ENCODE measurements at places on chromosomes 3 and 15.

GRCh38 chr3:183189641-183190040, 27.1 kb upstream of the LAMP3 start:
- no peak for DNase-seq

- DNase-seq: no peak
Measured at GRCh38 chr15:66454143-66454542, 43.4 kb downstream of the SNAPC5 start.

GRCh38 chr3:133855772-133856171, 39.9 kb downstream of the RAB6B start:
- DNase-seq: no peak

GRCh38 chr3:130480736-130481135, 36.2 kb upstream of the COL6A6 start:
- no peak for DNase-seq

DNA sequence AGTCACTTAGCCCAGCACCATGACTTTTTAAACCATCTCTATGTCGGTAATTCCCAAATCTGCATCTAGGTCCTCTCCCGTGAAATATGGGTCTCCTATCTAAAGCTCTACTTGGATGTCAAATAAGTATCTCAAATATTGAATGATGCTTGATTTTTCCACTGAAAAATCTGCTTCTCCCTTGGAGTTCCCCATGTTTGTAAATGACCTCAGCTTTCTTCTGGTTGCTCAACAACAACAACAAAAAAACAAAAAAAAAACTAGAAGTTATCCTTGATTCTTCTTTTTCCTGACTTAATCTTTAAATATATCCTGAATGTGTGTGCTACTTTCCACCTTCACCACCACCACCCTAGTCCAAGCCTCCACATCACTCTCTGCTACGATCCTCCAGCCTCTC, 307.5 kb upstream of the UBE2E2 start:
- no peak for DNase-seq

DNA sequence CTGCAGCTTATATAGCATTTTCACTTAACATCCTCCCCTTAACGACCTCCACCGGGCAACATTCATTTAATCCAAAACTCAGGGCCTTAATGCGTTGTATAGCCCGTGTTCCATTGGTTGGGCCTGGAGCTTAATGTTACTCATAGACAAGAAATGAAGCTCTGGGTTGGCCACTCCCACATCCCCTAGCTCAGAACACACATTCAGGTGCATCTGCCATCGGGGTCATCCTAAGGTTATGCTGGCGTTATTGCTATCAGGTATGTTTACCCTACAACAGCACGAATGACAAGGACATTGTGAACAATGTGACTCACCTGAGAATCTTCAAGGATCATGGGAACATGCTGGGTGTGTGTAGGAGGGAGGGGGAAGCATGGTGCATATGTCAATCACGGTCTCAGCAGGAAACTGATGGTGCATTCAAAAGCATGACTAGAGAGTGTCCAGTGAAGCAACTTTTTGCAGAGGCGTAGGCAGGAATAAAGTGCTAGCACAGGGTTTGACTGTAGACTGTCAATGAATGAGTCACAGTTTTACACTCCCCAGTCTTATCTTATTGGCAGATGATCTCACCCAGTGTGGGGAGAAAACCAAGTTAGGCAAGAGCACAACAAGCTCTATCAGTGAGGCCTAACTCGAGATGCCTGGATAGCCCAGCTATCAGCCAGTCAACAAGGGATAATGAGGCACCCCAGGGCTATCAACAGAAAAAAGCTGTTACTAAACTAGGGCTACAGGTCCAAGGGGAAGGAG, 402.1 kb upstream of the MCTP2 start:
- DNase-seq: no peak

DNA sequence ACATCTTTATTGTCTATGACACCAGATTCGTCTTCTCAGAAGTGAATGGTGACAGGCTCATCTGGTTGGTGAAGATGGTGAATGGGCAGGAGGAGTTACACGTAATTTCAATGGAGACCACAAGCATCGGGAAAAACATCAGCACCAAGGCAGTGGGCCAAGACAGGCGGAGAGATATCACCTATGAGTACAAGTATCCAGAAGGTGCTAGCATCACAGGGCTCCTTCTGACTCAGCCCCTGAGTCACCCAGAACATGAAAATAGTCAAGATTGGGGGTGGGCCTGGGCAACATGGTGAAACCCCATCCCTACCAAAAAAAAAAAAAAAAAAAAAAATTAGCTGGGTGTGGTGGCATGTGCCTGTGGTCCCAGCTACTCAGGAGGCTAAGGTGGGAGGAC, 32.6 kb downstream of the TGM4 start:
- no peak for DNase-seq

DNA sequence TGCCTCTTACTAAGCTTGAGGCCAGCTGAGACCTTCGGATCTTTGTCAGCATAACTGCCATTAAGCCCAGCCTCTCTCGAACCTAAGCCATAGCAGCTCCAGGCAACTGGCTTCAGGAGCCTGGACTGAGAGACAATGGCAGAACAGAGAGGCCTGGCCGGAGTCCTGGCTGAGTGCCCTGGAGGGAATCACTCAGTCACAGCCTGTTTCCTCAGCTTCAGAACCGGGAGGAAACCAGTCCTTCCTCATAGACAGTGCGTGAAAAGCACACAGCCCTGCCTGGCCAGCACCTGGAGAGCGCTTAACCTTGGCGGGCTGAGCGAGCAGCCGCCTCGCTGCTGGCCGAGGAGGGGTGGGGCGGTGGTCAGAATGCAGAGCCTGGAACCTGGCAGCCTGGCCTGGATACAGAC, 21.6 kb downstream of the RNU5B-1 start:
- peak; percentile 44 for DNase-seq

DNA sequence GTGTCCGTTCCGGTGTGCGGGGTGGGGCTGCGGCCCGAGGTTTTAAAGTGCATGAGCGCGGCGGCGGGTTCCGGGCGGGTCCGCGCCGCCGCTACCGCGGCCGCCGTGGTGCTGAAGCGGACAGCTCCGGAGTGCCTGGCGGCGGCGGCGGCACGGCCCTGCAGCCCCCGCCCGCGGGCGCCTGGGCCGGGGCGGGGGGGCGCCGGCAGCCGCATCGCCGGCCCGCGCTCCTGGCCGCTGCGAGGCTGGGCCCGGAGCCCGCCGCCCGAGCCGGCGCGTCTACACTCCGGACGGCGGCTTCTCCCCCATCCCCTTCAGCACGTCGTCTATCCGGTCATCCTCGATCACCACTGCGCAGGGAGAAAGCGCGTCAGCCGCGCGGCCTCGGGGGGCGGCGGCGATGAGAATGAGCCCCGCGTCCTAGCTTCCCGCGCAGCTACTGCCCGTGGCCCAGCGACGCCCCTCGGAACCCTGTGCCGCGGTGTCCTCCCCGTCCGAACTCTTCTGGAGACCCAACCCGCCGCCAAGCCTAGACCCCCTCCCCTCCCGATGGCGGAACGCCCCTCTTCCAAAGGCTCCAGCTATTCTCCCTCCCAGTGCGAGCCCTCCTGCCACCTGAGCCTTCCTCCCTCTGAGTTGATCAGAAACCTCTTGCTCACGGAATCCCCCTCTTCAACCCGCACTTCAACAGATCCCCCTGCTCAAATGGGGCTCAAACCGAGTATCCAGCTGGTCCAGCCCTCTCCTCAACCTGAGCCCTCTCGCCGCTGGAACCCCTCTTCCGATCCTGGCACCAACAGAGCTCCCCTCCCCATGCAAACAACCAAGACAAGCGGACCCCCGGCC, 1.3 kb downstream of the CAMK2N2 start:
- DNase-seq: peak; percentile 27

- no peak for DNase-seq
Measured at GRCh38 chr15:45021348-45021747, 1.6 kb upstream of the SORD start.

DNA sequence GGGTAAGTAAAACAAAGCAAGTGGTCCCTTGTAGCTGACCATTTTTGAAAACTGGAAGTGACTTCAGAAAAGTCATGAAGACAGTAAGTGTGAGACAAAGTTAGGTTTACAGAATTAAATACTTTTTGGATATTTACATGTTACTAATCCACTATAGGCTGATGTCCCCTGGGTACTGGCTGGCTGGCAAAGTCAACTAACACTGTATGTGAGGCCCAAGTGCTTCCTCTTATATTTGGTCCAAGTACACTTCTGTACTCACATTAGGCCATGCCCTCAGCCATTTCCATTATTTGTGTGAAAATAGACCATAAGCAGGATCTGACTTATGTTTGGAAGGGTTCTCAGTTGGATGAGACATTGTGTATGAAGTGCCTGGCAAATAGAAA, 5.5 kb upstream of the LEKR1 start:
- DNase-seq: peak; percentile 16

Data from NCI-H1092 treated with DMSO at 0.1 percent for 48 hours (cell line).